PC-9 (cell line): ENCODE measurements at places on chromosomes 6 and 20. TPM values are rescaled to one million over a fixed set of nuclear protein-coding genes. Genes with fewer than 3 reads are reported as not detected.
A peak's percentile ranks its signal among the peaks of the same experiment; 100 is the strongest.

Gene TTPAL
- total RNA-seq = 28.5 and 31.3 TPM in 2 replicates

Gene EGFL8
- total RNA-seq = 23.3 and 26.0 TPM in 2 replicates

Gene FAM135A
- 16.0 and 16.7 TPM in 2 replicates for total RNA-seq

Gene GTF2H4
- total RNA-seq = 31.3 and 43.9 TPM in 2 replicates

Gene MATN4
- total RNA-seq = 0.33 and 0.60 TPM in 2 replicates

Gene CD164
- 170 and 210 TPM in 2 replicates for total RNA-seq

Gene KIF6
- not detected in 2 replicates for total RNA-seq

Gene RSPH4A
- total RNA-seq = 0.13 and 0.24 TPM in 2 replicates

Gene PHACTR3
- 0.41 and 0.50 TPM in 2 replicates for total RNA-seq

Gene KCNK5
- 11.9 and 14.3 TPM in 2 replicates for total RNA-seq

Gene MACROD2
- total RNA-seq = 8.5 and 11.4 TPM in 2 replicates

Gene PPP1R14C
- total RNA-seq = 9.8 and 12.1 TPM in 2 replicates

Gene ABCF1
- 64.0 and 73.7 TPM in 2 replicates for total RNA-seq

Gene NOX3
- total RNA-seq = not detected in 2 replicates

- no peaks in the 10 kb centered on the region for H3K36me3 ChIP-seq
- peak; percentile 59 for DNase-seq
- H3K4me1 ChIP-seq = no peaks in the 10 kb centered on the region
- H3K4me3 ChIP-seq = peak overlapping the region; percentile 60
- peak overlapping the region; percentile 44 for H3K27ac ChIP-seq
- no peaks in the 10 kb centered on the region for H3K27me3 ChIP-seq
Observed at GRCh38 chr6:28597217-28597835, 71.6 kb downstream of the GPX5 start.

DNA sequence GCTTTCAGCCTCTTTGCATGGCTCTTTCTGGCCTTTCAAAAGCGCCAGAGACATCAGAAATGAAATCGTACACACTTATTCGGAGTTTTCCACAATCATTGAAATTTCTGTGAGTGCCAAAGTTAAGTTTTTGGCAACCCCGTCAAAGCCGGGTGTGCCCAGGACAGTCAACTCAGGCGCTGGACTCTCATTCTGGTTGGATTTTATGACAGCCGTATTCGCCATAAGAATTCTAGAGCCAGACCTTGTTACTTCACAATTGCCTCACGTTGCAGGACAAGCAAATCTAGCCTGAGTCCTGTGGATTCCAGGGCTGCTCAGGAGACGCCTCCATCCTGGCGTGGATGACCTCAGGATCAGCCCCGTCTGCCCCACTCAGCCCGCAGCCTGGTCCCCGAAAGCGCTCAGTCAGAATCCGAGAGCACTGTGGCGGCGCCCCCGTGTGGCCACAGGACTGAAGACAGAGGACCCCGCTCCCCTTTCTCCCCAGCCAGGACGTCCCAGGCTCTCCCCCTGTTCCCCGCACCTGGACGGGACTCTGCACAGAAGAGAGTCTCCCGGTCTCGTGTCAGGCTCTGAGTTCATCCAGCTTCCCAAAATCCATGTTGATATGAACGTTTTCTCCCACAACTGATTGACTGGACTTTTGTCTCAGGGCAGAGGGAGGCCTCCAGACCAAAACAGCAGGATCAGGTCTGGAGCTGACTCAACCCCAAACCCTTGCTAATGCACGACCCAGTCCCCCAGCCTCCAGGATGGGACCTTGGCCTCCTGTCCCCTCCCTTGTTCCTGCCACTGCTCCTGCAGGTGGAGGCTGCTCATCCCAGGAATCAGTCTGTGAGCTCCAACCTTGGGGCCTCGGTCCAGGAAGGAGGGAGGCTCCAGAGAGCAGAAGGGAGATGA, 38.2 kb downstream of the MICA start:
- no peaks in the 10 kb centered on the region for H3K36me3 ChIP-seq
- DNase-seq = peak; percentile 74
- H3K4me3 ChIP-seq = no peak overlapping the region
- peaks cover 17% of the 10 kb centered on the region for H3K27me3 ChIP-seq

GRCh38 chr20:50278684-50279531, 88.3 kb downstream of the CEBPB start:
- peaks cover 32% of the 10 kb centered on the region for H3K4me1 ChIP-seq
- H3K27me3 ChIP-seq = no peaks in the 10 kb centered on the region
- H3K4me3 ChIP-seq = no peak overlapping the region
- DNase-seq = peak; percentile 72
- no peak overlapping the region for H3K27ac ChIP-seq

- H3K36me3 ChIP-seq = no peaks in the 10 kb centered on the region
- no peaks in the 10 kb centered on the region for H3K27me3 ChIP-seq
- no peak overlapping the region for H3K4me3 ChIP-seq
- no peak overlapping the region for H3K27ac ChIP-seq
- DNase-seq = no peak
Observed at GRCh38 chr20:12466915-12467314, 541.9 kb upstream of the SPTLC3 start.

GRCh38 chr20:57680131-57680716, 29.6 kb downstream of the PMEPA1 start:
- no peak overlapping the region for H3K4me3 ChIP-seq
- H3K4me1 ChIP-seq = peaks cover 80% of the 10 kb centered on the region
- peak overlapping the region; percentile 52 for H3K27ac ChIP-seq
- peaks cover 76% of the 10 kb centered on the region for H3K36me3 ChIP-seq
- H3K27me3 ChIP-seq = no peaks in the 10 kb centered on the region

DNA sequence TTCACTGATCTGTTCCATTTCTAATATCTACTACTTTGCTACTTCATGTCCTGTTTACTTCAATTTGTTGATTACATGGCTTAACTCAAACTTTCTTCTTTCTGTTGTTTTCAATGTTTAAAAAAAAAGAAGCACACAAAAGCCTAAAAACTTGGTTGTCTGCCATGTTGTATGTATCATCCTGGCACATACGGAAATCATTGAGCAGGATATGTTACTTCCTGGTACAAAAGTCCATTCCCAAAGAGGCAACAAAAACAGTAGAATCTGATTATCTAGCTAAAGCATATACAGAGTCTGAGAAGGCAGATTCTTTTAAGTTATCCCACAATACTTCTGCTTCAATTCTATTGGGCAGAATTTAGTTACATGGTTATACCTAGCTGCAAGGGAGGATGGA, 14.5 kb upstream of the COL12A1 start:
- no peak overlapping the region for H3K4me3 ChIP-seq
- no peak for DNase-seq
- no peaks in the 10 kb centered on the region for H3K36me3 ChIP-seq
- no peak overlapping the region for H3K27ac ChIP-seq
- no peaks in the 10 kb centered on the region for H3K27me3 ChIP-seq
- H3K4me1 ChIP-seq = no peaks in the 10 kb centered on the region

DNA sequence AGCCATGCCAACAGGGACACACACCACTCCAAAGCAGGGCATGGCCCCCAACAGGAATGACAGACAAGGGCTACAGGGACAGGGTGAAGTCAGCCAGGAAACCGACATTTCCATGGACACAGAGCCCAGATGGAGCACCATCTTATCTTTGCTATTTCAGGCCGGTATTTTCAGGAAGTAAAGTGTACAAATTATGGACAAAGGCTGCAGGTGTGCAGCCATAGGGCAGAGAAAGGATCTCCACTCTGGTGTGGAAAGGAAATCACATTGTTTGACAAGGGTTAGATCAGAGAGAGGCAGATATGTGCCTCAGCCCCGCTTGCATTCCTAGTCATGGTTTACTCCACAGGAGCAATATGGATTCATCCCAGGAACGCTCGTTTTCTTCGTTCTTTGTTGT, 81.7 kb upstream of the SLC22A23 start:
- H3K4me1 ChIP-seq = no peaks in the 10 kb centered on the region; the same call in 1 of the 2 replicates
- H3K27ac ChIP-seq = no peak overlapping the region
- DNase-seq = no peak

DNA sequence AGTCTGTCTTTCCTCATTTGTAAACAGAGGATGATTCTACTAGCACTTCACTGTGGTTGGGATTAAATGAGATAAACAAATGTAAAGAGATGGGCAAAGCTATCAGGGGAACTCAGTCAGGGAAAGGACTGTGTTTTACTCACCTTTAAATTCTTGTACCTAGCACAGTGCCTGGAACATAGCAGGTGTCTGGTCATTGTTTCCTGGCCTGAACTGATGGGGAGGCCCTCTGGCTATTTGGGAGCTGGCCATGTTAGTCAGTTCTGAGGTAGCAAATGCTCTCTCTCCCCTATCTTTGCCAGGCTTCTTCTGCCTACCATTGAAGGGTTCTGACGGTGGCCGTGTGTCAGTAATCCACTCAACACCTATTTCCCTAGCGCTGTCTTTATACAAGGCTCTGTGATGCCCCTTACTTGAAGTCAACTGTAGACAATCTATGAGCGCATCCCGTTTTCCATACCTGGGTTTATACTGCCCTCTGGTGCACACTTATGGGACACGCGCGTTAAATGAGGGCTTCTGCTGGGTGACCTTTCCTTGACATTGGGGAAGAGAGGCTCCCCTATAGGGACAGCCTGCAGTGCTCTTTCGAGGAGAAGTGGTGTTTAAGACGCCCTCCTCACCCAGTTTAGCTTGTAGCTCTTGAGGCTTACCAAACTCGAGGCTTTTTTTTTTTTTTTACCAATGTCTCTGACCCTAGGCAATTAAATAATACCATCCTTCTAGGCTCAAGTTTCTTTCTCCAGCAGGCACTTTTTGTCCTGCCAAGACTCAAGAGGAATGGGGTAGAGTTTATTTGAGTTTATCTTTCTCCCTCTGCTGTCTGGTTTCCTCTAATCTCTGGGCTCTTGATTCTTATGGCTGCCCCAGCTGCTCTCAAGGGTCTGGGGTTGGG, 4.0 kb upstream of the SPATS1 start:
- H3K27ac ChIP-seq = no peak overlapping the region
- peaks cover 7% of the 10 kb centered on the region; the same call in 1 of the 2 replicates for H3K4me1 ChIP-seq
- peaks cover 15% of the 10 kb centered on the region; the same call in 1 of the 2 replicates for H3K27me3 ChIP-seq

- H3K36me3 ChIP-seq = 0 out of 2 replicates have a peak, but pooled peaks cover 3% of the 10 kb centered on the region
- H3K27ac ChIP-seq = no peak overlapping the region
- no peaks in the 10 kb centered on the region for H3K27me3 ChIP-seq
- no peak overlapping the region for H3K4me3 ChIP-seq
Observed at GRCh38 chr6:15429141-15430110, 183.6 kb downstream of the JARID2 start.

DNA sequence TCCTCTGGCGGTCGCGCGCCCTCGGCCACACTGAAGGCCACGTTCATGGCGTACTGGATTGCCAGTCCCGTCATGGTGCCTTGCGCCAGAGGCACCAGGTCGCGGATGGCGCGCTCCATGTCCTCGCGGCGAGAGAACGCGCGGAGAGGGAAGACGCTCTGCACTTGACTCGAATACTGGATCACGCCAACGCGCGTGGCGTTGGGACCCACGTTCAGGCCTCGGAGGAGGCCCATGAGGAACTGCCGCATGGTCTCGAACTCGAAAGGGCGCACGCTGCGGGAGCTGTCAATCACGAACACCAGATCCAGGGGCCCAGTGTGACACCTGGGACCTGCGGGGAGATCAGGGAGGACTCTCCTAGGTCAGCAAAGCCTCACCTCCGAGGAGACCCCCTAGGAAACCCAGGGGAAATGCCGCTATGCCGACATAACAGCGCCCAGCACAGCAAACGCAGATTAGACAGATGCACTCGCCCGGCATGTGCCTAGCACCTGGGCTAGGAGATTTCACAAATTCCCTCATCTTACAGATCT, 2.1 kb upstream of the RBPJL start:
- no peak overlapping the region for H3K27ac ChIP-seq
- no peak overlapping the region for H3K4me3 ChIP-seq
- DNase-seq = no peak

DNA sequence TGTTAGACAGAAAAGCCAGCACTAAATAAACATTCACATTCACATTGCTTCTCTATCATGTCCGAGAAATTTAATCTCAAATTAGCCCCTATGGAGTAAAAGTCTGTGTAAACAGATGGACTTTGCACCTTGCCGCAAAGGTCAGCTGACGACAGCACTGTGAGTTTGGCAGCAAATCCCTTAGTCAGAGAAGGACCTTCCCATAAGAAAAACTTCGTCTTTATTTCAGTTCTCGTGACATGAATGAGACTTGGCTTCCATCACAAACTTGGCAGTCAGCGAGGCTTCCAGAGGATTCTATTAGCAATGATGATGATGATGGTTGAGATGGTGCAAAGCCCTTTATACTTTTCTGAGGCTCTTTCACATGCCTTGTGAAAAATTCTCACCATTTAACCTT, 133.7 kb upstream of the IFNGR1 start:
- H3K4me1 ChIP-seq = no peaks in the 10 kb centered on the region
- no peak overlapping the region for H3K27ac ChIP-seq
- H3K4me3 ChIP-seq = no peak overlapping the region
- H3K36me3 ChIP-seq = no peaks in the 10 kb centered on the region
- no peaks in the 10 kb centered on the region for H3K27me3 ChIP-seq
- DNase-seq = no peak

DNA sequence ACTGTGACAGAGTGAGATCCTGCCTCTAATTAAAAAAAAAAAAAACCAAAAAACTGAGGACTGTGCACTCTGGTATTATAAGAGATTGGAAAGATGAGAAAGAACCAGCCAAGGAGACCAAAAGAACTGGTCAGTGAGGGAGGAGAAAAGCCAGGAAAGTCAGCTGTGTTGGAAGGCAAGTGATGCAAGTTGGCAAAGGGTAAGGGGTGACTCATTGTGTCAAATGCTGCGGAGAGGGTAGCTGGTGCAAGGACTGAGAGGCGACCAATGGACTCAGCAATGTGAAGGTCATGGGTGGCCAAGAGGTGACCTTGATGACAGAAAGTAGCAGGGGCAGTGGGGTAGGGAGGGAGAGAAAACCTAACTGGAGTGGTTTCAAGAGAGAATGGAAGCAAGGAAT, 27.4 kb upstream of the LRRN4 start:
- H3K36me3 ChIP-seq = peaks cover 20% of the 10 kb centered on the region; the same call in 1 of the 2 replicates
- DNase-seq = no peak

- peaks cover 20% of the 10 kb centered on the region for H3K4me1 ChIP-seq
- no peak overlapping the region for H3K4me3 ChIP-seq
- no peak for DNase-seq
- no peak overlapping the region for H3K27ac ChIP-seq
Observed at GRCh38 chr6:168011291-168011690, 13.8 kb downstream of the KIF25 start.

DNA sequence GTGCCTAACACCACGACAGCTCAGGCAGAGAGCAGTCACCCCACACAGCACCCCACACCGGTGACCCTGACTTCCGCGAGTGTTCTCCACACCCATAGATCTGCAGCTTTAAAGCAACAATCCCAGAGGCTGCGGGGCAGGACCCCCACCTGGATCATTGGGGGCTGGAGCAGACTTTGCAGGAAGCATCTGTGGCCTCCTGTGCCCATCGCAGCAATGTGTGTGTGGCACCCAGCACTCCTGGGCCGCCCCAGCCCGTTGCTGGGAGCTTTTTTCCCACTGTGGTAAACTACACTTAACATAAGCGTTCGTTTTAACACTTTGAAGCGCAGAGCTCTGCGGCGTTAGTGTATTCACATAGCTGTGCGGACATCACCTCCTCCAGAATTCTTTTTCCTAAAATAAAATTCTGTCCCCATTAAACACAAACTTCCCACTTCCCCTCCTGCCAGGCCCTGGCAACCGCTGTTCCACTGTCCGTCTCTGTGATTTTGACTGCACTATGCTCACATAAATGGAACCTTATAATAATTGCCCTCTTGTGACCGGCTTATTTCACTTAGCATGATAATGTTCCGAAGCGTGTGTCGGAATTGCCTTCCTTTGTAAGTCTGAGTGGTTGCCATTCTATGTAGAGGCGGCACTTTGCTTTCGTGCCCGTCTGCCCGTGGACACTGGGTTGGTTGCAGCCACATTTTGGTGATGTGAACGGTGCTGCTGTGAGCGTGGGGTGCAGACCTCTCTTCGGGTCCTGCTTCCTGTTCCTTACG, 382.5 kb downstream of the CDH4 start:
- H3K27ac ChIP-seq = no peak overlapping the region
- peaks cover 97% of the 10 kb centered on the region for H3K27me3 ChIP-seq
- H3K4me3 ChIP-seq = no peak overlapping the region
- no peak for DNase-seq
